ENCODE measurements at places on chromosomes 2 and 18. TPM values are rescaled to one million over a fixed set of nuclear protein-coding genes. Genes with fewer than 3 reads are reported as not detected.
A peak's percentile ranks its signal among the peaks of the same experiment; 100 is the strongest.

Gene SERPINB7
- 0.58 TPM for total RNA-seq

DNA sequence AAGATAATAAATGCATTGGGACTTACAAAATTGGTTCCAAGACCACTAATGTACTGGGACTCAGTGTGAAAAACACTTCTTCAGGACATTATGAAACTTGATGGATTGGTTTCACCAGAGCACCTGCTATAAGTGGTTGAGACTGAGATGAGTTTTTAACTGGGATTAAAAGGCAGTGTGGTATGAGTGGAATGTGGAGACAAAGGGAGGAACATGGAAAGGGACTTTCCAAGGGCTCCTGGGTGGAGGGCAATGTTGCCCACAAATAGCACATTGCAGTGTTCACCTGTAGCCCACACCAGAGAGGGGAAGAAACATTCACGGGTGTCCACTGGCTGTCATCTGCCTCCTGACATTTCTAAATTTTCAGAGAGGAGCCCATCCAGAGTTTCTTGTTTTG, 253.3 kb upstream of the TANK start:
- no peak for DNase-seq

Gene CLEC4F
- total RNA-seq: 0.18 TPM

DNA sequence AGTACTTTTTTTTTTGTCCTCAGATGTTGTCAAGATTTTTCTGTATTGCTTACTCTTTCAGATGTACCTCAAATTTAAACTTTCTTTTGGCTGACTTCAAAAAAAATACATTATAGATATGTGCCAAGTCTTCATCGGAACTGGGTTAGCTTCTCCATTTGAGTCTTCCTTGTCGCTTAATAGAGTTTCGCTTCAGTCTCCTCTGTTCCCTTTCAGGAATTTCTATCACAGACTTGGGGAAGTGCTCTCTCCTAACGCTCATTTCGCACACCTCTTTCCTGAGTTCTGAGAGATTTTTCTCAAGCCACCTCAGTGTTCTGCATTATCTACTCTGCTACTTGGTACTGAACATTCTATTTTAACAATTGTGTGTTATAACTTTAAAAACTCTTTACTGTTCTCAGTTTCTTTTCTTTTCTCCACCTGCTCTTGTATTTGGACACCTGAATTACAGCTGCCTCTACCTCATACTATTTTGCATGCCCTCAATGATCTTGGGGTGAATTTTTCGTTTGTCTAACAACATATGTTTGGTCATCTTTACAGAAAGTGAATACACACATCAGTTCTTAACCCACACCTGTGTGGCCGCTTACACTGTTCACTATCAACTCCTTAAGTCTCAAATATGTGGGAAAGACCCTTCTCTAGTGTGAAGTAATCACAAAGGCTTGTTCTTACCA, 16.5 kb downstream of the PTPN2 start:
- DNase-seq: no peak

Gene AGXT
- total RNA-seq: not detected

- no peak for DNase-seq
These were observed 7.6 kb downstream of the PTPN18 start for GRCh38 chr2:130363479-130363878.

Gene TUBB8B
- total RNA-seq: not detected

Gene NYAP2
- total RNA-seq: not detected

Gene MAP4K3
- 20.4 TPM for total RNA-seq

Gene DPYSL5
- total RNA-seq: not detected

DNA sequence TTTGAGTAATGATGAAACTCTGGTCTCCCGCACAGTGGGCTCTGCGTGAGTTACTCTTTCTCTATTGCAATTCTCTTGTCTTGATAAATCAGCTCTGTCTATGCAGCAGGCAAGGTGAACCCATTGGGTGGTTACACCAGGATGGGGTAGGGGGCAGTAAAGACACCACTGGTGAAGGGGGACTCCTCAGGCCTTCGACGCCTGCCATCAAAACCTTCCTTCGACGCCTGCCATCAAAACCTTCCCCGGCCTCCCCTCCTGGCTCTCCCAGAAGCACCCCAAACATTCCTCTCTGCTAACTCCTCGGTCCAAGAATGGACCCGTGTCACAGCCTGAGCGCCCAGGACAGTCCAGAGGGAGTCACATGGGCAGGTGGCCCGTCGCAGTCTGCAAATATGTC, 4.8 kb upstream of the STARD7 start:
- DNase-seq: no peak

GRCh38 chr2:179460181-179460929, 195.7 kb upstream of the SESTD1 start:
- peak; percentile 50 for DNase-seq

Gene OR6B2
- total RNA-seq: not detected

DNA sequence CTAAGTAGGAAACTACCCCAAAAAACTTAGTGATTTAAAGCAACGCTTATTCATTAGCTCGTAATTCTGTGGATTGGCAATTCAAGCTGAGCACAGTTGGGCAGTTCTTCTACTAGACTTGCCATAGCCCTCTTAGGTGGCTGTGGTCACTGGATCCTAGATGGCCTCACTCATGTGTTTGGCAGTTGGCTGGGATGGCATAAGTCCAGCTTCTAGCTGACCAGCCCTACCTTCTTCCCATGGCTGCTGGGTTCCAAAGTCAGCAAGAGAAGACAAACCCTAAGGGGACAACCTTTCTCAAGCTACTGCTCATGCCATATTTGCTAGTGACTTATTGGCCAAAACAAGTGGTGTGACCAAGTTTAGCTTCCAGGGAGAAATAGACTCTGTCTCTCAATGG, 95.3 kb downstream of the COPS8 start:
- no peak for DNase-seq

Gene WDR33
- total RNA-seq: 28.2 TPM
